Mesothelial cell of epicardium (in vitro differentiated cells): ENCODE measurements at places on chromosomes 2 and 18.

DNA sequence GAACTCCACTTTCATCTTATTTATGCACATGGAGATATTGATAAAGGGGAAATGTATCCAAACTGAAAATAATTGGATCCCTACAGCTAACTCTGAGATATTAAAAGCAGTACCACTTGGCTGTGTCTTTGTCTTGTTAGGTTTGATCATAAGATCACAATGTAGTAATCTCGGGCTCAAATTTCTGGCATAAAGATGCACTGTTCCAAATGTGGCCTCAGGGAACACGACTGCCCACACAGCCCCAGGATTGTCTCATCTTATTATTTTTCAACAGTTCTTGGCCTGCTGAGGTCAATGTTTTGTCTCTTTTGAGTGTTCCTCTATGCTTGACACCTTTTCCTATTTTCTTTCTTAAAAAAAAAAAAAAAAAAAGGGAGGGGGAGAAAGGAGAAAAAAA, 114.1 kb downstream of the GBX2 start:
- no peak for DNase-seq

- DNase-seq, result no peak
Observed at GRCh38 chr2:49259926-49260325, 105.6 kb upstream of the FSHR start.

DNA sequence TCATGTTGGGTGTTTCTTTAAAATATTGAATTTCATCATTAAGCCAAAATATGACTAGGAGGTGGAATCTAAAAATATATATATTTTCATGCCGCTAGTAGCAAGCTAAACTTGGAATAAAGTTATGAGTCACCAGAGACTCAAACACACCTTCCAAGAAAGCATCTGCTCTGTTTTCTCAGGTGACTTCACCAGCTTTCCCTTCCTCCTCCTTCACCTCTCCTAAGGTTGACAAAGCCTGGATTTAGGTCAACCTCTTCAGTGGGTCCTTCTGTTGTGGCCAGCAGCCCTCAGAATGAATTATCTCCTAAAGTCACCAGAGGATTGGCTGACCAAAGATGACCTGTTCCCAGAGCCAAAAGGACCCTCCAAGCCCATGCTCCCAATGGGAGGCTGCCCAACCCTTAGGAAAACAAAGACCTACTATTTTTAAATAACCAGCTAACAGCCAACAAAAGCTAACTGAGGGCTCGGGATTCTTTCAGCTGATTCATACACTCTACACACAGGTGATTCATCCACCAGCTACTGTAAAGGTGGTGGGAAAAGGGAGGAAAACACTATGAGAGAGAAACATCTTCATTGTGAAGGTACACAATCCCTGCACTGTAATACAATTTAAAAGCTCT, 113.9 kb downstream of the MYO5B start:
- no peak for DNase-seq

DNA sequence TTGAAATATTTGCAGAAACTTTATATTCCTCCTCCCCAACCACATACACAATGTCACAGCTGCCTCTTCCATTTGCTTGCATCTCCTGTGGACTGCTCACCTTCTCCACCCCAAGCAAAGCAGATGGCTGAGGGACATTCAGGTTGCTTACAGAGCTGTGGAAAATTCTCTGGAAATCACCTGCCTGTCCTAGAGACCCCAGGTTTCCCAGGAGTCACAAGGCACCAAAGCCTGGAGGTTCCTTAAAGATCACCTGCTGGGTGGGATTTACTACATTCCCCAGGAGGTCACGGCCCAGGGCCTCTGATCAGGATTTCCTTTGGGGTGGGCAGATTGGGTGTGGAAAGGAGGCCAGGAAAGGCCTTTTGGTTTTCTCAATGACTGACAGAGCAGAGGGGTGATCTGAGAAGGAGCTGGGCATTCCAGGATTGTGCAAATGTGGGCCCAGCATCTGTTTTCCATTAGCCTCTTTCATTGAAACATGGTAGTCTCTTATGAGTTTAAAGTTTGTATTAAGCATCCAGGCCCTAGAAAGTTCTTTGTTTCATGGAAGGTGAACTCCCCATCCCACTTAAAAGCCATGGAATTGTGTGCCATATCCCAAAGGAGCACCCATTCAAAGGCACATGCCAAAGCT, 410.7 kb upstream of the TNP1 start:
- DNase-seq, result no peak
